ENCODE measurements at places on chromosomes 6 and 20.
A peak's percentile ranks its signal among the peaks of the same experiment; 100 is the strongest.

DNA sequence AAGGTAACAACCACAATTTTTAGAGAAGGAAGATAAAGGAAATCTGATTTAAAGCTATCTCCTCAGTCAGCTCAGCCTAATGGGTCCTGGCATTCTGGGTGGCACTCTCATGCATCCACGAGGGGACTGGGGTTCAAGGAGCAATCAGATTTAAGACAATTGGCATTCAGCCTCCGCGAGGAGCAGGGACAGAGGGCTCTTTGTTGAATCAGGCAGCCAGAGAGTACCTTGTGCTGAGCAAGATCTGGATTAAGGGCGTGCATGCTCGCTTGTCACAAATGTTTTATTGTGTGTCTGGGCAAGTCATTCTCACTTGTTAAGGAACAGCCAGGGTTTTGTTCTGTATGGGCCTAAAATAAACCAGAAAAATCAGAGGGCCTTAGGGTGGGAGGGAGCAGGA is 475.3 kb upstream of the NRSN1 start:
- DNase-seq = no peak

GRCh38 chr6:498795-499231 is 107.3 kb downstream of the IRF4 start:
- DNase-seq = peak; percentile 25

DNA sequence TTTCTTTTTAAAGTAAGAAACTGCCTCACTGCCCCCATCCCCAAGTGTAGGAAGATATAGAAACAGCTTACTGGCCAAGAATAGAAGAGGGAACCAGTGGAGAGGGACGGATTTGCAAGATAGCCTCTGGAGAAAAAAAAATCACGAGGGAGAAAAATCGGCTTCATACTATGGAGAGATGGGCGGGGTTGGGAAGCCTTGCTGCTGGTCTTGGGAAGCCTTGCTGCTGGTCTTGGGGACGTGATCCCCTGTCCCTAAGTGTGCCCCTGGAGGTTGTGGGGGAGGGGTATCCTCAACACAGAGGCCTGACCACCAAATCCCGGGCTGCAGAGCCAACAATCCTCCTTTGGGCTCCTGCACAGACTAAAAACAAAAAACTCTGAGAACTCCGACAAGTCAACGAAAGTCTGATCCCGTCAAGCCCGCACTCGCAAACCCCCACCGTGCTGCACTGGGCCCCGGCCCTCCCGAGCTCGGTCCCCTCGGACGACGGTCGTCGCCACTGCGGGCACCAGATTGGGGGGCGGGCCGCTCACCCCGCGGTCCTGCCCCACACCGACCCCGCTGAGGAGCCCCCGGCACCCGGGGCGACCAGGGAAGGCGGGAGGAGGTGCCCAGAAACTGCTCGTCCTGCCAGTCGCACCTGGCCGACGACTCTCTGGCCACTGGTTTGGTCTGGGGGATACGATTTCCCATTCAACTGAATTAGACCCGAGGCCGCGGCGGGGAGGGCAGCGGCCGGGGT is 750 bp downstream of the MAP7 start:
- no peak for DNase-seq

DNA sequence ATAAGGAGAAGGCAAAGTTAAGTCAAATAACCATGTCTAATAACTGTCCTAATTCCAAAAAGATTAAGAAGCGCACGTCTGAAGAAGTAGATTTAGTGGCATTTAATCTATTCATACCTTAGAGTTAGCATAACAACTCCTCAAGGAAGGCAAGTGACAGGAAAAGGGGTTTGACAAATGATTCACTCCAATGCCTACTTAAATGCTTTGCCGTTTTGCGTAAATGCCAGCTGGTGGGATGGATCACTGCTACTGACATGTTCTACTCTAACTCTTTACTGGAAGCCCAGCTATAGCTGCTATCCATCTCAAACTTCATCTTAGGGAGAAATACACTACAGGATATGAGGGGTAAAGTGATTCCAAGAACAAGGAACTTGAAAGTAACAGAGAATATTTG is 347.3 kb upstream of the RUNX2 start:
- no peak for DNase-seq

DNA sequence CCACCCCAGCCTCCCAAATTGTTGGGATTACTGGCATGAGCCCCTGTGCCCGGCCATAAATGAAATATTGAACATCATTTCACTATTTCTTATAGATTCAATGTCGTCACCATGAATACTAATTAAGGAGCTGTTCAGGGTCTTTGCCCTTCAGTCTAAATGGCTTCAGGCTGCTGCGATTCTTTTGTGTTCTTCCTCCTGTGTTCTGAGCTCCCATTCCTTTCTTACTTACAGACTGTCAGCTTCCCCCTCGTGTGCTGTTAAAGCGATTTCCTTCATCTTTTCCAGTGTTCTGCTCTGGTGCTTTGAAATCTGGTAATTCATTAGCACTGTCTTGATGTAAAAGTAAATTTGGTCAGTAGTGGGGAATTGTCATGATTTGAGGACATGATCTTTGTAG is 63.3 kb upstream of the PRDM1 start:
- no peak for DNase-seq

- no peak for DNase-seq
Observed at GRCh38 chr20:51365670-51366069, 176.8 kb downstream of the NFATC2 start.

- no peak for DNase-seq
Observed at GRCh38 chr6:90989763-90990162, 402.9 kb upstream of the MAP3K7 start.

- no peak for DNase-seq
Observed at GRCh38 chr6:32963866-32964265, 4.5 kb upstream of the BRD2 start.

Data from central memory CD4-positive, alpha-beta T cell (primary cell).